Subcutaneous preadipocyte (primary cell): ENCODE measurements at places on chromosomes 12 and 14. TPM values are rescaled to one million over a fixed set of nuclear protein-coding genes. Genes with fewer than 3 reads are reported as not detected.

The BLTP3B gene
- total RNA-seq, result 56.1 and 58.4 TPM in 2 replicates

The MIP gene
- not detected in 2 replicates for total RNA-seq

The SOCS2 gene
- total RNA-seq, result 9.2 and 14.5 TPM in 2 replicates

The CEP128 gene
- 5.1 and 9.8 TPM in 2 replicates for total RNA-seq

The MDM1 gene
- total RNA-seq, result 9.9 and 13.5 TPM in 2 replicates

The TAS2R8 gene
- under 0.01 TPM in 1 of 2 replicates, not detected in the other for total RNA-seq

The KRT6B gene
- not detected in 2 replicates for total RNA-seq

The RFX4 gene
- total RNA-seq, result not detected in 2 replicates

The CRACR2A gene
- 13.2 and 22.7 TPM in 2 replicates for total RNA-seq

The ALG10B gene
- 3.5 and 4.4 TPM in 2 replicates for total RNA-seq

The SERPINA10 gene
- total RNA-seq, result not detected in 2 replicates

The MANSC1 gene
- total RNA-seq, result 2.2 and 3.3 TPM in 2 replicates

The COL2A1 gene
- total RNA-seq, result not detected in 2 replicates

The KRT72 gene
- total RNA-seq, result not detected in 2 replicates

The MANSC4 gene
- not detected in 2 replicates for total RNA-seq
